ENCODE measurements at places on chromosomes 1 and 21. TPM values are rescaled to one million over a fixed set of nuclear protein-coding genes. Genes with fewer than 3 reads are reported as not detected.

Gene IFNLR1
- total RNA-seq: not detected

Gene ORC1
- 1.5 TPM for total RNA-seq

Gene PRKCZ
- 28.4 TPM for total RNA-seq

Gene YBEY
- 18.0 TPM for total RNA-seq

Gene RGS2
- 4.7 TPM for total RNA-seq

Gene GJA4
- 19.8 TPM for total RNA-seq

Gene LCE1D
- total RNA-seq: not detected

Gene LIN28A
- not detected for total RNA-seq

Gene SH2D2A
- not detected for total RNA-seq

Gene IGSF21
- not detected for total RNA-seq

Gene CDC20
- 8.3 TPM for total RNA-seq

Gene BRDT
- total RNA-seq: not detected

Gene ANGPTL7
- not detected for total RNA-seq

Gene RGS8
- total RNA-seq: under 0.01 TPM

Gene PRAMEF7
- total RNA-seq: not detected

Gene C1QB
- not detected for total RNA-seq

Gene KIRREL1
- total RNA-seq: 17.7 TPM

Gene PROX1
- 125 TPM for total RNA-seq

Gene NTNG1
- total RNA-seq: not detected

Gene PLEKHA6
- total RNA-seq: 0.43 TPM

Gene EDARADD
- total RNA-seq: under 0.01 TPM
